ENCODE measurements at places on chromosomes 4 and X.

DNA sequence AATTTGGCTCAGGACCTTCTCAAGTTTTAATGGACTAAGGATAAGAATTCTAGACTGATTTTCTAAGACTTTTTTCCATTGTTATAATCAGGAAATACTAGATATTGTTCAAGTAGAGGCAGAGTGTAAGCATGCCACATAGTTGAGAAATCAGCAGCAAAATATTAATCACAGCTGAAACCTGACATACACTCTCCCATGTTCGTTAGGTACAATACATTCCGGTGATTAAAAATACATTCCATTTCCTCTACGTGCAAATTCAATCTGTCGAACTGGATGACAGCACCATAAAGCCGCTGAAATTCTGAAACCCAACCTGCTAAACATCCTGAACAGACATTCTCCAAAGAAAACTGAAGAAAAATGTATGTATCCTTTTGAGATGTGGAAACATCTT lies 587.6 kb upstream of the DIPK2B start:
- no peak for DNase-seq

- DNase-seq = no peak
Measured at GRCh38 chr4:52935317-52935716, 73.2 kb downstream of the RASL11B start.

DNA sequence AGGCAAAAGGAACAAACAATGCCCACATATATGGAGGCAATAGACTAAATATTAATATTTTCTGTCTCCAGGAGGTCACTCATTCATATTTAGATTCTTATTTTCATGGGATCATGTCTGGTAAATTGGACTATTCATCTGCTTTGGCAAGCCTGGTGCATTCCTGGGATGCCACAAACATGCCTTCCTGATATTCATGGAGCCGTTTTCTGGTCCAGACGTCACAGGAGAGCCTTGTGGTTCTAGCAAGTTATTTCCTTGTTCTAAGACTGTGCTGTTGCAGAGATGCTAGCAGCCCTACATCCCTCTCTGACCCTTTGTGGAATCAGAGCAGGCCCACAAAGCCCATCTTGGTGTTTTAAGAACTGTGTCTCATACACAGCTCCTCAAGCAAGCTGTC lies 16.1 kb upstream of the EXOSC9 start:
- peak; percentile 94 for DNase-seq

DNA sequence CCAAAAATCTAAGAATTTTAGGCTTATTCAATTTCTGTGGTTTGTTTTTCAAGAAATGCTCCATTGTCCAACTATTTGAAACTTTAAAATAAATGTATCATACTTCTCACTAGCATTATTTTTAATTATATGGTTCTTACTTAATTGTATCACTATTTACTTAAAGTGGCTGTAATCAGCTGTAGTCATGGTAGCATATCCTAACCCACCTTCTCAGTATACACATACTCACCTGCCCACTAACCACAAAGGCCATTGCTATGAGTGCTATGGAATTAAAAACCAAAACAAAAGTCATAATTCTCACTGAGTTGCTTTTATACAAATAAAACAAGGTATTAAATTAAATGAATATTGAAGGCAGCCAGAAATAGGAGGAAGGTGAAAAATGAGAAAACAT lies 5.0 kb downstream of the FBXO8 start:
- no peak for DNase-seq

GRCh38 chr4:179307297-179308136 lies 1865.3 kb upstream of the AGA start:
- peak; percentile 17 for DNase-seq

DNA sequence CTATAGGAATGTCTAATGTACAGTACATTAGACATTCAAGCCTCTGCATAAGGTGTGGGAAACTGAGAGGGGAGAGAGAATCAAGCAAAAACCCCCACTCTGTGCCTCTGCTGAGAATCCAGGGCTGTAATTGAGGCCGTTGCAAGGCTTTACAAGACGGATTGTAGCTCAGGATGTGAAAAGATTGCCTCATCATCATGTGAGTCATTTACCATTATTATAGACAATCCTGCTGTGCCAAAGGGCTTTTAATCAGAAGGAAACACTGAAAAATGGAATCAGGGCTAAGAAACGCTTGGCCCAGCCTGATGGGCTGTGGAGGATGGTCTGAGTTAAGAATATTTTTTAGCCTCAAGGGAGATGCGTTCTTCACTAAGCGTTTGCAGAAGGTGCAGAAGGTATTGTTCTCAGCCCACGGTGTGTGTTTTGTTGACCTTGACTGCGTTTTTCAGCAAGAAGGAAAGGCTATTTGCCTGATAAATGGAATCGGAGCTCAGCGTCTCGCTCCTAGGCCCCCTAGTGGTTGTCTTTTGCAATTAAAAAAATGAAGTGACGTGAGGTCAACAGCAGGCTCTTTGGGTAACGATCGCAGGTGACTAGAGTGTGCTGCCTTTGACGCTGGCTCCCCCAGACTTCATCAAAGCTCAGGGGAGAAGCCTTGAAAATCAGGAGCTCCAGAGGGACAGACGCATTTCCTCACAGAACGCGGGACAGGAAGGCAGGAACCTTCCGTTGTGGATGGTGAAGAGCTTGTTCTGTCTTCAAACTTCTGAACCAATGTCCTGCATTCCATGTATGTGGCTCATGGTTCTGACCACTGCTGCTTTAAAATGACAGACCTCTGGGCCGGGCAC lies 18.1 kb upstream of the CHRNA9 start:
- peak; percentile 95 for DNase-seq

DNA sequence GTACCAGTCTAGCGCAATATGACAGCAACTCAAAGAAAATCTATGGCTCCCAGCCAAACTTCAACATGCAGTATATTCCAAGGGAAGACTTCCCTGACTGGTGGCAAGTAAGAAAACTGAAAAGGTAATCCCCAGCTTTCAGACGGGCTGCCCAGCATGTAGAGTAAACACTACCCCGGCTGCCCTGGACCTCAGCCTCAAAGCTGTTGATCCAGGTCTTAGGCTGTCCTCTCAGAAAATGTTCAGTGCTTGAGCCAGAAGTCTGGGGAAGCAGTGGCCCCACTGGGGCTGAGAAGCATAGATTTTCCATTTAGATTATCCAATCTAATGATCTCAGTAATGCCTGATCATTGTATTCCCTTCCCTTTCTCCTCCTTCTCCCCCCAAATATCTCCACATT lies 21.9 kb downstream of the BMX start:
- DNase-seq = no peak

DNA sequence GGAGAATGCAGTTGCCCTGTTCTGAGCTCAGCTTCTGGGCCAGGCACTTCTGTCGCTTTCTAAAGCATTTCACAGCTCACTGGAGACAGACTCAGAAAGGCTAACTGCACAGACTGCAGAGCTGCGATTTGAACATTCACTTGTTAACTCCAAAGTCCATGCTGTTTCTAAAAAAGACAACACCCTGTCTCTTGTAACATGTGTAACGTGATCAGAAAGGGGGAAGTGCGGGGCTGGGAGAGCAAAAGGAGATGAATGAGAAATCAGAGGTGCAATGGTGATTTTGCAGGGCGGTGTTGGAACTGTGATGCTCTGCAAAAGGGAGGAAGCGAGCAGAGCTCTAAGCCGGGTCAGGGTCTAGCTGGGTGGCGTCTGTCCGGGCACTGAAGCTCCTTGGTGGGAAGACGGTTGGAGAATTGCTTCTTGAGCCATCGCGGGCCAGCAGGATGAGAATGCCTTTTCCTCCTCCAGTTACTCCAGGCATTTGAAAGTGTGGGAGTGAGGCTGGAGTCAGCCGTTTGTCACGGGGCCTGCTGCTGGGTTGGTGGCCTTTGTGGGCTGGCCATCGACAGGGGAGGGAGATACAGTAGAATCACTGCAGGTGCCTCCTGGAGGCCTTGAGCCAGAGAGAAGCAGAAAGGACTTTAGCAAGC lies 20.3 kb downstream of the TBC1D14 start:
- no peak for DNase-seq

GRCh38 chr4:153809916-153810810 lies 21.3 kb upstream of the SFRP2 start:
- DNase-seq = no peak

DNA sequence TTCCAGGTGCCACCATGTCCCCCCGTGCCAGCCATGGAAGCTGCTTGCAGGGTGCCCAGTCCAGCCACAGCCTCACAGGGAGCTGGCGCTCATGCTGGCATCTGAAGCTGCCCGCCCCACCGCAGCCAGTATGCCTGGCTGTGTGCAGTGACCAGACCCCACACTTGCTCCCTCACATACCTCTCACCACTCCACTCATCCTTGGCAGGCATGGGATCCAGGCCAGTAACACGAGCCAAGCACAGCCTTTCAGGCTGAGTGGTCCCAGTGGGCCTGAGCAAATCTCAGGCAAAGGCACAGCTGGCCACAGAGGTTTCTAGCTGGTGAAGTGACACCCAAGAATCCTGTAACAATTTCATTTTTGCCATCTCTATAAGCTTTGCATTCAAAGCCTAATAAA lies 48.4 kb upstream of the SEC24B start:
- no peak for DNase-seq

GRCh38 chrX:153622661-153623309 lies 23.8 kb upstream of the CCNQ start:
- no peak for DNase-seq

GRCh38 chr4:176660561-176660960 lies 132.2 kb downstream of the VEGFC start:
- no peak for DNase-seq

- no peak for DNase-seq
Measured at GRCh38 chr4:94517492-94517891, 65.8 kb downstream of the PDLIM5 start.

- DNase-seq = peak; percentile 38
Measured at GRCh38 chr4:143773998-143774895, 73.8 kb upstream of the FREM3 start.

DNA sequence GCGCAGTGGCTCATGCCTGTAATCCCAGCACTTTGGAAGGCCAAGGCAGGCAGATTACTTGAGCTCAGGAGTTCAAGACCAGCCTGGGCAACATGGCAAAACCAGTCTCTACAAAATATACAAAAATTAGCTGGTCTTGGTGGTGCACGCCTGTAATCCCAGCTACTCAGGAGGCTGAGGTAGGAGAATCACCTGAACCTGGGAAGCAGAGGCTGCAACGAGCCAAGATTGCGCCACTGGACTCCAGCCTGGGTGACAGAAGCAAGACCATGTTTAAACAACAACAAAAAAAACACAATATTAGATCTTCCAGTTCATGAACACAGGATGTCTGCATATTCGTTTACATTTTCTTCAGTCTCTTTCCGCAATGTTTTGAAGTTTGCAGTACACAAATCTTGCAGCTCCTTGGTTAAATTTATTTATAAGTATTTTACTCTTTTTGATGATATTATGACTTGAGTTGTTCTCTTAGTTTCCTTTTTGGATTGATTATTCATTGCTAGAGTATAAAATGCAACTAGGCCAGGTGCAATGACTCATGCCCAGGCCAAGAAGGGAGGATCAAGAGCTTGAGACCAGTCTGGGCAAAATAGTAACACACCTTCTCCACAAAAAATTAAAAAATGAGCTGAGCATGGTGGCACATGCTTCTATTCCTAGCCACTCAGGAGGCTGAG lies 30.4 kb upstream of the ABCG2 start:
- DNase-seq = no peak

DNA sequence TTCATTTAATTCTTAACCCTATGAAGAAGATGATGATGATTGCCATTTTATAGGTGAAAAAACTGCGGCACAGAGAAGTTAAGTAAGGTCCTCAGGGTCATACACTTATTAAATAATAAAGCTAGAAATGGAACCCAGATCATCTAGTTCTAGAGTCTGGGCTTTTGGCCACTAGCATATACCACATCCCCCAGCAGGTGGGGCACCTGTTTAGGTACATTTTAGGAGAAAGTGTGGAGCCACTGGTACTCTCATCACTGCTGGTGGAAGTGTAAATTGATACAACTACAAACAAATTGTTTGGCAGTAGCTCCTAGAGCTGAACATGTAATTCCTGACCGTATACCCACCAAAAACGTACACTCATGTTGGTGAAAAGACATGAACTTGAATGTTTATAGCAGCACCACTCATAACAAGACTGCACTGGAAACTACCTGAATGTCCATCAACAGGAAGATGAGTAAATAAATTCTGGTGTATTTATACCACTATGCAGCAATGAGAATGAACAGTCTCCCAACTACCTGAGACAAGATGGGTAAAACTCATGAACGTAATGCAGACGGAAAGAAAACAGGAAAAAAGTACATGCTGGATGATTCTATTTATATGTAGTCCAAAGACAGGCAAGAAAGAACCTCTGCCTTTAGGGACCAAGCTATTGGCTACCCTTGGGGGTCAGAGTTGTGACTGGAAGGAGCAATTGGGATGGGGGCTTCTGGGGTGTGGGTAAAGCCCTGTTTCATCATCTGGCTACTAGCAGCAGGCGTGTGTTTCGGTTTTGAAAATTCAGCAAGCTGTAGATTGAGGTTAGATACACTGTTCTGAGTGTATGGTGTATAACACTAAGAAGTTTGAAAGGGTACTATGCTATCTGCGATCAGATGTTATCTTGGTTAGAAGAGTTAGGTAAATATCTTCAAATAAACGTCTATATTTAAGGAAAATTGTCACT lies 72.3 kb upstream of the ADGRG2 start:
- no peak for DNase-seq

DNA sequence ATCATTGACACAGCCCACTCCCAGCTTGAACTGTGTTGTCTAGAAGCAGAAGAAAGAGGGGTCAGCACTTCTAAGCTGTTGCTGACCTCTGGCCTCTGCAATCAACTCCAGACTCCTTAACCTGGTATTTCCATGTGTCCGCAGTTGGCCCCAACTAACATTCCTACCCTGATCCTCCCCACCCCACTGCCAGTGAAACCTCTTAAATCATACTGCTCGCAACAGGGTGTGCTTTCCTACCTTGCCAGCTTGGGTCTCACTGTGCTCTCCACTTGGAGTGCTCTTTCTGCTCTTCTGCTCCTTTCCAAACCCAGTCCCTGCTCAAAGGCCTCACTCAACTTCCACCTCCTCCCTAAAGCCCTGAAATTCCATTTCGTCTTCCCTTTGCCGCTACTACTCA lies 52.3 kb upstream of the RPS6KA3 start:
- DNase-seq = no peak

GRCh38 chr4:138734746-138735145 lies 280.8 kb upstream of the NOCT start:
- DNase-seq = peak; percentile 51

GRCh38 chrX:48958635-48959094 lies 1.3 kb upstream of the OTUD5 start:
- peak; percentile 59 for DNase-seq

DNA sequence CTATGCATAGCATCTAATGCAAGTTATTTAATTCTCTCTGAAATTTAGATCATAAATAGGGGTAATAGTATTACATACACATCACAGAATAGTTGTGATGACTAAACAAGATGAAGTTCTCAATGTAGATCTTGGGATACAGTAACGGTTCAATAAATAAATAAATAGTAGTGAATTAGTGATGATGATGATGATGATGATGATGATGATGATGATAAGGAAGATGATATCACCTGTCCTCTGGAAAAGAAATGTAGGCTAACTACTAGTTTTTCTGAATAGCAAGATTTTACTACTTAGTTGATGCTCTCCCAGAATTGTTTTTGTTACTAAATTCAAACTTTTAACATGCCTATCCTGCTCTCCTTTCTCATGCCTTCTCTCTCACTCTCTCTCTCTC lies 30.3 kb downstream of the SH3BGRL start:
- DNase-seq = no peak

Data from astrocyte of the spinal cord (primary cell).